Right renal pelvis (tissue), 4 donors: ENCODE measurements at places on chromosomes 16 and 17. TPM values are rescaled to one million over a fixed set of nuclear protein-coding genes. Genes with fewer than 3 reads are reported as not detected.

BAHCC1 gene
- polyA plus RNA-seq: 19.4 TPM

GH1 gene
- not detected for polyA plus RNA-seq

TBC1D3 gene
- polyA plus RNA-seq: not detected

GRCh38 chr16:55041540-55042234 is 111.0 kb downstream of the IRX5 start:
- no peak for DNase-seq

DNA sequence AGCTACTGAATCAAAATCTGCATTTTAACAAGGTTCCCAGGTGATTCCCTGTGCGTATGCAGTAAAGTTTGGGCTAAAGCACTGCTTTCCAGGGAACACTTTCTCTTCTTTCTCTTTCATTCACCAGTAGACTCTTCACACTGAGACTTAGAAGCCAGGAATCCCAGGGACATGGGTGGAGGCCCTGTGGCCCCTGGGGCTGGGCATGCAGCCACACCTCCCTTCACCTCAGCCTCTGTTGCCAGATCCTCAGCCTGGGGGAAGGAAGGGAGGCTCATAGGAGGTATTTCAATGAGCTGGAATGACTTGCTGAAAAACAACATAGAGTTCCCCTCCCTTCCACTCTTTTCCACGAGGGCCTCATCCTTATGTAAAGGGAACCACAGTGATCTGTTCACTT is 1.2 kb downstream of the G6PC3 start:
- no peak for DNase-seq

DNA sequence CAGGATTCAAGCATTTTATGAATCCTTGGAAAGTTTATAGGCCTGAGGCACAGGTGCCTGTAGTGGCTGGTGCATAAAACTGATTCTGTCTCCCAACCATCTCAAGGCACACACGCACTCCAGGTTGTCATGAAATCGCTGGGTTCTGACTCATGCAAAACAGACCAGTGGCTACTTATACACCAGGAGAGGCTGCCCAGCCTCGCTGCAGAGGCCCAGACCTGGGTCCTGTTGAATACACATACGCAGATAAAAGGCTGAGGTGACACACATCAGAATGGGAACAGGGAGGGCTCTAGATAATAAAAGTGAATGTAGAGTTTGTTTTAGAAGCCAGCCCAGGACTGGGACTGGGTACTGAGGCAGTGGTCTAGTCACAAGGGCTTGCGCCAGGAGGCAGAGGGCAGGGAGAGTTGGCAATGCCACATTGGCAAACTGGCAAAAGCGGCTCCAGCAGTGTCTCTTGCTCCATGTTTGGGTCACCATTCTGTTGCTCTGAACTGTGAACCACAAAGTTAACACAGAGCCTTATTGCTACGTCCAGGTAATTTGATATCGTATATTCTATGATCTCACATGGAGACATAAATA is 13.6 kb downstream of the OR1D5 start:
- DNase-seq: no peak

DNA sequence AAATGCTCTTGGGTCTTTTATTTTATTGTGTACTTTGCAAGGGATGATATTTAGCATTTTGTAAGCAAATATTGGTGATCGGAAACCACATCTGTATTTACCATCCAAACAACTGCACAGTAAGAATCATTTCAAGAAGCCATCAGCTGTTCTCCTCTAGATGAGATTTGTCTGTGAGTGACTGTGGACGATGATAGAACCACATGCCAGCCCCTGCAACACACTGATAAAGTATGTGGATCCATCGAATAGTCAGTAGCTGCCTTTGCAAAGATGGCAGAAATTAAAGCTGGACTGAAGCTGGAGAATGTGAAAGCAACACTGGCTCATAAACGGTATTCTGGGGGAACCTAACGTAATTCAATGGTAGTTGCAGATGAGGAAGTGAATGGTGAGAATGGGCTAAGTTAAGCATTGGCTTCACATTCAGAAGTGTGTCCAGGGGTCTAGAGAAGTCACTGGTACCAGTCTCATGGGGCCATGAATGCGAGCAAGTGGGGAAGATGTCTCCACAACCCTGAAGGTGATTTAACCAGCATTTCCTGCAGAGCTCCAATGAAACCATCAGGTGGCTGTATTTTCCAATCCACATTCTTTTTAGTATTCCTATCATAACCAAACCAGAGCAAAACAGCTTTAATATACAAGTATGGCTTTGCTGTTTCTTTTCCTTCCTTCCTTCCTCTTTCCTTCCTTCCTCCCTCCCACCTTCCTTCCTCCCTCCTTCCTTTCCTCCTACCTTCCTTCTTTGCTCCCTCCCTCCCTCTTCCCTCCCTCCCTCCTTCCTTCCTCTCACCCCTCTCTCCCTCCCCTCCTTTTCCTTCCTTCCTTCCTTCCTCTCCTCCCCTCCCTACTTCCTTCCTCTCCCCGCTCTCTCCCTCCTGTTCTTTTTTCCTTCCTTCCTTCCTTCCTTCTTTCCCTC is 169.4 kb downstream of the ABCA8 start:
- no peak for DNase-seq

DNA sequence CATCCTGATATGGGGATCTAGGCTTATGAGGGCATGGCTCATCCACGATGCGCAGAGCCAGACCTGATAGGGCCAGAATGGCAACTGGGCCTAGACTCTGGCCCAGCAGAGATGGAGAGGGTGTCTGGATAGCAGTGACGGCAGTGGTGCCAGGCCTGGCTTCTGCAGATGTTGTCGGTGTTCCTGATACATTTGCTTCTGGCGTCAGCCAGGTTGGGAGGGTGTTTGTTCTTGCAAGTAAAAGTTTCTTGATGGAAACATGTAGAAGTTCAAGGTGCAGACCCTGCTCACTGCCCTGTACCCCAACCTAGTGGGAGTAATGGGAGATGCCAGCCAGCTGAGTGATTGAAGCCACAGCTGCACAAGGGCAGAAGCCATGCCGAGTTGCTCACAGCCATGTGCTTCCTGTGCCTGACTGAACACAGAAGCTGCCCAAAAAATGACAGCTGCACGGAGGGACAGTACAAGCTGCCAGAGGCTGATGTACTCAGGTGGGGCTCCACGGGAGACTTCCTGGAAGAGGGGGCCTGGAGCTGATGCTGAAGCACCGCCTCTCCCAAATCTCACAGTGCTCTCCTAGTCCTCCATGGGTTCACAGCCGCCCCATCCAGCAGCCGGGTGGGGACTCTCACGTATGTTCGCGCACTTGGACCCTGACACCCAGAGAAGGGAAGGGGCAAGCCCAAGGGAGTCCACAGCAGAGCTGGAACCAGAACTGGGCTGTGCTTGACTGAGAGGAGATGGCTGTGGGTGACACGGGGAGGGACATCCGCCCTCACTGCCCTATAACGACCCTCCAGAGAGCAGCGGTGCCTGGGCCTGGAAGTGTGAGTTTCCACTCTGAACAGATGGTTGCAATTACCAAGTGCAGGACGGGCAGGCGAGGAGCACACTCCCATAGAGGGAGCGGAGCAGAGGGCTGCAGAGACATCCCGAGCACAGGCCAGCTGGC is 78.7 kb downstream of the N4BP1 start:
- no peak for DNase-seq
